Renal cortical epithelial cell (primary cell): ENCODE measurements at places on chromosomes 4 and X.

- DNase-seq = no peak
Measured at GRCh38 chrX:12471061-12471460, 320.2 kb upstream of the PRPS2 start.

GRCh38 chr4:168453146-168453545 is 27.1 kb downstream of the DDX60L start:
- no peak for DNase-seq

GRCh38 chrX:123477673-123478072 is 255.2 kb downstream of the THOC2 start:
- no peak for DNase-seq

- DNase-seq = no peak
Measured at GRCh38 chr4:5757954-5758353, 47.0 kb downstream of the EVC start.

DNA sequence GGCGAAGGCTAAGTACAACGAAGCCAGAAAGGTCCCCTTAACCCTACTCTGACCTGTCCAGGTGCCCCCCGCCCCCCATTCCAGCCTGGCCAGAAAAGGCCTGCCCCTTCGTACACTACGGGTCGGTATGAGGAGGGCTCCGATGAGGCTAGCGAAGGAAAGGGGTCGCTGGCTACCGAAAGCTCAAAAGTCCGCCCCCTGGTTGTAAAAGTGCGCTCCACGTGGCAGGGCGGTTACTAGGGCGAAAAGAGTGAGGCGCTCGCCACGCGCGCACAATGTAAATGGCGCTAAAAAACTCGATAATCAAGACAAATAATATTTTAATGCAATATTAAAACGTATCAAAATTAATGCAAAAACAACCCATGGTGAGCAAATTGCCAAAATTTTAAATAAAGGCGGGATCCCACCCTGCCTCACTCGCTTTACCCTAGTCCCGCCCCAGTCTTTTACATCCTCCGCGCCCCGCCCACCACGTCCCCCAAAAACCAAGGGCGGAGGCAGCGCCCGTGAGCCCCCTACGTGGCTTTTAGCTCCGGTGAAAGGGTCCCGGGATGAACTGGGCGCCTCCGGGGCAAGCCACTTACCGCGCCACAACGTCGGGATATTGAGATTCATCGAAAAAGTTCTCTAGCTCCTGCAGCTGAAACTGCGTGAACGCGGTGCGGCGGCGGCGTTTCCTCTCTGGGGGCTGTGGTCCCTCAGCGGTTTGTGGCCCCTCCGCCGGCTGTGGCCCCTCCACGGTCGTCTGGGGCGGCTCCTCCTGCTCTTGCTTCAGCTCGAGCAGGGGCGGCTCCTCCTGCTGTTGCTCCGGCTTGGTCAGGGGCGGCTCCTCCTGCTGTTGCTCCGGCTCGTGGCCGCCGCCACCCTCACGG is 929 bp downstream of the ESX1 start:
- DNase-seq = no peak

GRCh38 chr4:141571362-141571761 is 65.0 kb upstream of the IL15 start:
- DNase-seq = peak; percentile 62

- peak; percentile 1 for DNase-seq
Measured at GRCh38 chrX:108704839-108705238, 31.5 kb downstream of the IRS4 start.

DNA sequence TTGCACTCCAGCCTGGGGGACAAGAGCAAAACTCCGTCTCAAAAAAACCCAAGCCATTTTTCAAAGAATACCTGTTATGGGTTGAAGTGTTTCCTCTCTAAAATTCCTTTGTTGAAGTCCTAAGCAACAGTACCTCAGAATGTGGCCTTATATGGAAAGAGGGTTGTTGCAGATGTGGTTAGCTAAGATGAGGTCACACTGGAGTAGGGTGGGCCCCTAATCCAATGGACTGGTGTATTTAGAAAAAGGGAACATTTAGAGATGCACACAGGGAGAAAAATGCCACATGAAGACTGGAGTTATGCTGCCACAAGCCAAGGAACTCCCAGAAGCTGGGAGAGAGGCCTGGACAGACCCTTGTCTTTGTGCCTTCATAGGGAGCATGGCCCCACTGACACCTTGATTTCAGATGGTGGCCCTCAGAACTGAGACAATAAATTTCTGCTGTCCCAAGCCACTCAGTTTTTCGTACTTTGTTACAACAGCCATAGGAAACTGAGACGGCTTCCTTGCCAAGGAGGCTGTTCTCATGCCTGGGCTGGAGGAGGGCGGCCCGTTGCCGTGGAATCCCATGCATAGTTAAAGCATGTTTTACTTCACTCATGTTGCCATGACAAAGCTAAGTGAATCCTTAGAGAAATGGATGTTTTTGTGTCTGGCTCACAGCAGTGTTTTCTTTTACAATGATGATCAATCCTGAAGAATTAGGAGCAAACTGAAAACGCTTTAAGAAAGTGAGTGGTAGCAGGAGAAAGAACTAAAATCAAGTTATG is 16.5 kb downstream of the TRAPPC2 start:
- DNase-seq = no peak

DNA sequence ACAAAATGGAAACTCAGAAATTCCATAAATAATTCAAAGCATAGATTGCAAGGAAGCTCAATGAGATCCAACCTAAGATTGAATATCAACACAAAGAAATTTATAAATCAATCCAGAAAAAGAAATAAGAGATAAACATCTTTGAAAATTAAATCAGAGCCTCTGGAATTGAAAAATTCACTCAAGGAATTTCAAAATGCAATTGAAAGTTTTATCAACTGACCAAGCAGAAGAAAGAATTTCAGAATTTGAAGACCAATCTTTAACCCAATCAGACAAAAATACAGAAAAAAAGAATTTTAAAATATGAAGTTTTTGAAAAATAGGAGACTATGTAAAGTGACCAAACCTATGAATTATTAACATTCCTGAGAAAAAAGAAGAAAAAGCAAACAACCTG is 134.1 kb downstream of the GASK1B start:
- no peak for DNase-seq

- DNase-seq = no peak
Measured at GRCh38 chrX:104789784-104790183, 223.8 kb downstream of the IL1RAPL2 start.

- DNase-seq = no peak
Measured at GRCh38 chr4:6887591-6888371, 21.8 kb upstream of the TBC1D14 start.

- no peak for DNase-seq
Measured at GRCh38 chrX:11474576-11474975, 181.4 kb downstream of the AMELX start.

DNA sequence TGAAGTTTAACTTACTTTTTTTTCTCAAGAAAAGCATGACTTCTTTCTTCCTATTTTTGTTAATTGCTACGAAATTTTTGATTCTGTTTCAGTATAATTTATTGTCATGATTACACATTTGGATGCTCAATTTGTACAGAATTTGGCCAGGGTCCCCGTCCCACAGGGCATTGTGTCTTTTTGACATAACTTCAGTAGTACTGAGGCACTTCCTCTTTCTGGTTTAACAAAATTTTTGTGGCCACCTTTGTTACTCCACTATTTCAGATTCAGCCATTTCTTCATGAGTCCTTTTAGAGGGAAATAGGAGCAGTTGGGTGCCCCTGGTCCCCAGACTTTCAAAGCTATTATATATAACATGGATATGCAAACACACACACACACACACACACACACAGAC is 1248.7 kb downstream of the PCDH7 start:
- no peak for DNase-seq

DNA sequence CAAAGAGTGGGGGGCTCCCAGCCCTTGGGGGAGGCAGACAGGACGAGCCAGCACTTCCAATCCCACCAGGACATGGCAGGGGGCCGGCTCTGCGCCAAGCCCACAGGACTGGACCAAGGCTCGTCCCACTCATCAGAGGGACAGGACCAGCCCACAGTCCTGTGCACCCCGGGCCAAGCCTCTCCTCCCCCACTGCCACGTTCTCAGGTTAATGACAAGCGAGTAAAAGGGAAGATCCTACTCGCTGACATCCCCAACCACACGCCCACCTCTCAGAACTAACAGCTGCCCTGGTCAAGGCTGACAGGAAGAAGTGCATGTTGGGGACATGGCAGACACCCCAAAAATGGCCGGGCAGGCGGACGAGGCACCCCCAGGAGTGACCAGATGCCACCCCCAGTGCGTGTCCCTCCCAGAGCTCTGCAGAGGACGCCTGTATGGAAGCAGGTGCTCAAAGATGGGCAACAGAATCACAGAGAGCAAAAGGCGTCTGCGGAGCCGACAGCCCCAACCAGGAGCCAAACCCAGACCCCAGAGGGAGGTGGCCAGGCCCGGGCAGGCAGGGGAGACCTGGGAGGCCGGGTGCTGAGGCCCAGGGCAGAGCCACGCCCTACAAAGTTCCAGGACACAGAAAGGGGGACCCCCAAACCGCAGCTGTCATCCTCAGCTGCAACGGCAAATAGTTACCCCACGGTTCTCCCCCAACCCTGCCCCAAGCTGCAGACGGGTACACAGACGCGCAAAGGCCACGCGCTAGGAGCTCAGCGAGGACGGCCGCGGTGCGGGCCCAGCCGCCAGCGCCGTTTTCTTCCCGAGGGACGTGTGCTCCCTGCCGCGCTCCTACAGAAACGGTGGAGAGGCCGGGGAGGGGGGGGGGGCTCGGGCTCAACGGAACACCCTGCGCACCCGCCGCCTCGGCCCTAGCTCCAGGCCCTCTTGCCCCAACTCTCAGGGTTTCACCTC is 1.7 kb downstream of the CTBP1 start:
- no peak for DNase-seq

GRCh38 chrX:153725832-153726285 is 1.2 kb downstream of the ABCD1 start:
- DNase-seq = no peak

DNA sequence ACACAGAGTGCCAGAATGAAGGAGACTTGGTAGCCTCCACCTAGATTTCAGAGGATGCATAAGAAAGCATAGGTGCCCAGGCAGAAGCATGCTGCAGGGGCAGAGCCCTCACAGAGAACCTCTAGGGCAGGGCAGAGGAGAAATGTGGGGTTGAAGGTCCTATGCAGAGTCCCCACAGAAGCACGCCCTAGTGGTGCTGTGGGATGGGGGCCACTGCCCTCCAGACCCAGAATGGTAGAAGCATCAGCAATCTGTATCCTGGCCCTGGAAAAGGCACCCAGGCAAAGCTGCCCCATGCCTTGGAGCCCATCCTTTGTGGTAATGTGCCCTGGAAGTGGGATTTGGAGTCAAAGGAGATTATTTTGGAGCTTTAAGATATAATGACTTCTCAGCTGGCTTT is 992.9 kb upstream of the PABPC4L start:
- DNase-seq = no peak

DNA sequence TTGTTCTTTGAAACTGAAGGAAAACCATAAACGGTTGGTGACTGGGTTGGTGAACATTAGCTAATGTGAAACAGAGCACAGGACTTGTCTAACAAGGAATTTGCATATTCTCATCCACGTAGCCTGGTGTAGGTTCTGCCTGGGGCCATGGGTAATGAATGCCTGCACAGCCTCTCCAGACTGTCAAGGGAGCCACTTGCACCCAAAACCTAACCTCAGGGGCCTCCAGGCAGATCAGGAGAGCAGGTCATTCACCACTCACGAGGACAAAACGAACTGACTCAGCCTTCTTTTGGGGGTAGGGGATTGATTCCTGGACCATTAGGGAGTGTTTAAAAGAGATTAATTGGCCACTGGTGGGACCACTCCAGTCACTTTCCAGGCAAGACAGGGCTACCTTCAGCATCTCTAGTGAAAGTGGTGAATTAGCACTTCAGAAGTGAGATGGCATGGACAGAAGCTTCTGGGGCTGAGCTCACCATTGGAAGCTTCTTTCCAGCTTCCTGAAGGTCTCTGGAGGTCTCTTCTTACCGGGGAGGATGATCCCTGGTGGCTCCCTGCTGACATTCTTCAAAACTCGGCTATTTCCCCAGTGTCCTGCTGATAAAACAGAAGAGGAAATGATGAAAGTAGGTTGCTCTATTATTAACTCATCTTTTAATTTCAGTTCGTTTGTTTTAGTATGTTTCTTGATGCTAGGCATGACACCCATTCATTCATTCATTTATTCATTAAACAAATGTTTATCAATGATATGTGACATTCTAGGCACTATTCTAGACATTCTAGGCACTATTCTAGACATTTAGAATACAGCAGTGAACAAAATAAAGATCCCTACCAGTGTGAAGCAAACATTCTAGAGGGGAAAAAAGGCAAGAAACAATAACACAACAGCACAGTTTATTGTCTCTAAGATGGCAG is 104.5 kb upstream of the LNX1 start:
- peak; percentile 93 for DNase-seq

DNA sequence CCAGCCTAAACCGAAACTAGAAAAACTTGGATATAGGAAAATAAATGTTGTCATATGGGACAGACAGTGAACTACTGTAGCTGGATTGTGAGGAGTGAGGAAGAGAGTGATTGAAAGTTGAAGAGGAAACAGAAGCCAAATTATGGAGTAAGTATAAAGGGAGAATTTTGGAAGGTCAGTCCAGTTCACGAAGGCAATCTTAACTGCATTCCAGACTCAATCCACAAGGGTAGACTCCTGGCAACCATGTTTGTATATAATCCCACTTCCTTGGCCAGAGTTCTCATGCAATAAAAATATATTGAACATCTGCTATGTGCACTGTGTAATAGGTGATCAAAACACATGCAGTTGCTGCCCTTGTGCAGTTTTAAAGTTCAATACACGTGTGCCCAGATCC is 58.6 kb upstream of the CAMK2D start:
- no peak for DNase-seq

DNA sequence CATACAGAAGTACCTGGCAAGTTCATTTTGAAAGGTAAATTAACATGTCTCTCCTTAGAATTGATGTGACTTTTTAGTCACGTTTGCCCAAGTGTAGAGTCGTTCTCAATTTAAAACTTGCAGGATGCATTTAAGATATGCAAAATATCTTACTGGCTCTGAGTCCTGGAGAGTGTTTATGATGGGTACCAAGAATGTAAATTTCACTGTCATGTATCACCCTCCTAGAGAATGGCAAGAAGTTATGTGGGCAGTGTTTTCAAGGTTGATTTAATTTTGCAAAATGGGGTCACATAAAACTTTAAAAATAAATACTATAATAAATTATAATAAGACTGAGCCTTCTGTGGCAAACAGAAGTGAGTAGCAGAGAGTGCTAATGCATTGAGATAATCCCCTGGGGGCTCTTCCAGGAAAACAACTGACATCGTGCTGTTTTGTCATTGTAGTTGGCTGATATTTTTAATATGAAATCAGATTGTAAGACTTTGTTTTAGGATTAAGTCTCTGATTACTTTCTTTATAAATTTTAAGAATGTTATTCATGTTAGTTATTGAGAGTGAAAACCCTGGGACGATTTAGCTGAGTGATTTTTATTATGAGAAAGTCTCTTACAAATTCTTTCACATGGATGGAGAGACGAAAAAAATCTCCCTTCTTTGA is 103.0 kb downstream of the AFF1 start:
- DNase-seq = peak; percentile 87

DNA sequence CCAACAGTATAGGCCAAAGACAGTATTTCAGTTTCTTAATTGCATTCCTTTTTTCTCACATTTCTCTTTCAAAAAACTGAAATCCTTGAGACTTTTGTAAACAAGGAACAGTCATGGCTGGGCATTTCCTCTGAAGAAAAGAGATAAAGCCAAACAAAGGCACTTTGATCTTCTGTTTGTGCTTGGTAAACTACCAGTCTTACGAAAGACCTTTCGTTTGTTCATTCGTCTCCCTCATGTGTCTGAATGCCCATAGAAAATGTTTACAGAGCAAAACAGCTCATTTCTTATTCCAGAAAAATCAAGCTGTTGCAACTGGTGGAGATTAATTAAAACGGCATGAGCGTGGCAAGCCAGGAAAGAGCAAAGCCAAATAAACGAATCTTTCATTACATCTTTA is 178.0 kb downstream of the GASK1B start:
- DNase-seq = peak; percentile 41

- DNase-seq = no peak
Measured at GRCh38 chr4:31929676-31930345, 1209.6 kb downstream of the PCDH7 start.
